ENCODE measurements at places on chromosomes 11 and 22.

DNA sequence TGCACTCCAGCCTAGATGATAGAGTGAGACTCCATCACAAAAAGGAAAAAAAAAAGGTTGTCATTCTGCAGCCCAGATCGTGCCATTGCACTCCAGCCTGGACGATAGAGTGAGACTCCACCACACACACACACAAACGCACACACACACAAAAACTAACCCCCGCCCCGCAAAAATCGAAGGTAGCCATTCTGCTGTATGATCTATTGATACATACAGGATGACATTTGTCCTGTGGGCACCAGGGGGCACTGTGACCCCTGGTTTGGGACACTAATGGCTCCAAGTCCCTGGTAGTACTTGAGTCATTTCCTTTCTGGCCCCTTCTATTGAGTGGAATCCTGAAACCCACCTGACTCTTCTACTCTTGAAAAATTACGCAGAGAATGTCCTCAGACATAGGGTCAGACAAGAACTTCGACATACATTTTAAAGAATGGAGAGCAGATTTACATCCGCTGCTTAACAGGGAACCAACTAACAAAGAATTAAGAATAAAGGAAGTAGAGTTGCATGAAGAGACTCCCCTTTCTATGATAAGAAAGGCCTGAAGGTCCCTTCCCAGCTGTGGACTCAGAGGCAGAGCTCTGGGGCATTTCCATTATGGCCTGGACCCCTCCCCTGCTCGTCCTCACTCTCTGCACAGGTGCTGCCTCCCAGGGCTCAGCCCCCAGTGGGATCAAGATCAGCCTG, 35.0 kb upstream of the PRAME start:
- no peak for DNase-seq

- no peak for DNase-seq
Measured at GRCh38 chr22:47129902-47130635, 367.6 kb downstream of the TBC1D22A start.

GRCh38 chr22:50169181-50169759, 1.3 kb upstream of the PANX2 start:
- no peak for DNase-seq

DNA sequence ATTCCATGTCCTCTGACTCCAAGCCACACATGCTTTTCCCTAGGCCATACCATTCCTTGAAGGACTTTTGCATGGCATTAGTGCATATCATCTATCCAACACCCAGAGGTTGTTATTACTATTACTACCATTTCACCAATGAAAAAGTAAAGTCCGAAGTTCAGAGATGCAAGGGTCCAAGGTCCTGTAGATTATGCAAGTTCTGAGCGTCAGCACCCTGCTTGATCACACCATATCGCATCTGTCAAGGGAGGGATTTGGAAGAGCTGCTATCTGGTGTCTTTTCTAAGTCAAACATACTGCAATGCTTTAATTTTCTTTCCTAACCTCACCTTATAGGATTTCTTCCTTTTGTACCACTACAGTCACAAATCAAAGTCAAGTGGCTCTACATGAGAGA, 214.7 kb upstream of the CADM1 start:
- DNase-seq: no peak

DNA sequence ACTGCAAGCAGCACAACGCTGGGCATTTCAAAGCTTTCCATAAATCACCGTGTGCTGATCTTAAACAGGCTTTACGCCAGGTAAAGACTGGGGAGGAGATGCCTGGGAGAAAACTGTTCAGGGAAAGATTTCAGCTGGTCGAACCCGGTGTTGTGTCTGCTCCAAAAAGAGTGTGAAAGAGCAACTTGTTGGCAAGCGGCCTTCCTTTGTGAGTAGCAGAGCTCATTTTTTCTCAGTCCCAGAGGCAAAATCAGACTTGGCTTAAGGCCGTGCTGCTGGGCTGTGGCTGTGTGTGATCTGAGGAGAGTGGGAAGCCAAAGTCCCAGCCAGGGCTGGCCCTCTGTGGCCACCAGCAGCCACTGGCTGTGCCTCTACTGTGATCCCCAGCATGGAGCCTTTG, 75.7 kb upstream of the E2F8 start:
- no peak for DNase-seq

- no peak for DNase-seq
Measured at GRCh38 chr22:32325811-32326237, 31.8 kb upstream of the RFPL3 start.

- no peak for DNase-seq
Measured at GRCh38 chr11:35158701-35159510, 19.9 kb downstream of the CD44 start.

DNA sequence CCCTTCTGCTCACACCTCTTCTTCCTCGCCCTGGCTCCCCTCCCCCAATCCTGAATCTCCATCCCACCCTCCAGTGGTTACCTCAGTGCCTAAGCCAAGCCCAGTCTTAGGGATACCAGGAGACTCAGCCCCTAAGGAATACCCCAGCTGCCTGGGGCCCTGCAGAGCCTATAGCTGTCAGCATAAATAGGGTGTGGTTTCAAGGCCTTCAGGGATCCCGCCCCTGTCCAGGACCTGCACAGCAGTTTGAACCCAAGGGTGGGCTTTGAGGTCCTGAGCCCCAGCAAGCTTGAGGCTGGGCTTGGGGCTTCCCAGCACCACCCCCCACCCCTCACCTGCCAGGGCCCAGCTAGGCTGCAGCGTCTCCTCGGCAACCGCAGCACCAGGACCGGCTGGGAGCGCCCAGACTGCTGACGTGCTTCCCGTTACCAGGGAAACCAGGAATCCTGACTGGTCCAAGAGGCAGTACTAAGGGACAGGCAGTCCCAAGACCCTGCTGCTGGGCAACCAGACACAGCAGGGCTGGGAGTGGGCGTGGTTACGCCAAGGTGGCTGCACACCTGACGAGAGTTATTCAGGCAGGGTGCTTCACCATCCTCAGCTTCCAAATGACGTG, 13.7 kb downstream of the APBB1 start:
- DNase-seq: no peak

DNA sequence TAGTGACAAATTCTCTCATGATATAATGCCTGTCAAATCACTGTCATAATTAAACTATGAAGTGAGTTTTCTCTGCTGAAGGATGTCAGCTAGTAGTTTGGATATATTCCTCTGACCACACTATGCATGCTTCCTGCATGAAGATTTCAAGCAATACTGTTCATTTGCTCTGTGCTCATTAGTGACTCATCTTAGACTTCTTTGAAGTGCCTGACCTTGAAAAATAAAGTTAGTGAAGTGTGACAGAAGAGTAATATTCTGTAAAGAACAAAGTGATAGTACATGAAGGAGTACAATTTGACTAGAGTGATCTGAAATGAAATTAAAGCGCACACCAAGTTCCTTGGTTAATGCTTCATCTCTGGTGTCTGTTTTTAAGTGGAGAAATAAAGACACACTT, 629.5 kb upstream of the ANO3 start:
- peak; percentile 45 for DNase-seq

DNA sequence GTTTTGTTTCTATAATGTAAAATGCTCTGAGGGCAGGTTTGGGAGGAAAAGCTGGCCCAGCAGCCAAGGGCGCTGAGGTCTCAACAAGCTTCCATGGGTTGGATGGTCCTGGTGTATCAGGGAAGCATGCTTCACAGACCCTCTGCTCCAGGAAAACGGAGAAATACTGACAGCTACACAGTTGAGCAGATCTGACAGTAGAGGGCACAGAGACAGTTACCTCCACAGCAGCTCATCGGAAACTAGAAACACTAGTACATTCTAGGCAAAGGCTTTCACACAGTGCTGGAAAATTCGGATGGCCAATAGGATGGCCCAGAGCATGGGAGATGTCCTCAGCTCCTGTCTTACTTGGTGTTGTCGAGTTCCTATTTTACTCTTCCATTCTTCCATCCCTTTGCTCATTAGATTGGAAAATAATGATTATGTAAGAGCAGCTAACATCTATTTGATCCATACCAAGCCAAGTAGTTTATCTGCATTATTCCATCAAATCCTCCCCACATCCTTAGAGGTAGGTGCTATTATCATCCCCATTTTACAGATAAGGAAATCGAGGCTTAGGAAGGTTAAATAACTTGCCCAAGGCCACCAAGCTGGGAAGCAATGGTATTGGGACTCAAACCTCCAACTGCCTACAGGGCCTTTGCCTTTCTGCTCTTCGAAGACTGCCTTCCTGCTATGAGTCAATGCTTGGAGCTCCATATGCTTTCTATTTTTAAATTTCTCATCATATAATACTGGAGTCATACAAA, 28.3 kb downstream of the LMO2 start:
- DNase-seq: no peak

All from kidney epithelial cell (primary cell).